ENCODE measurements at places on chromosomes 7 and 10.

DNA sequence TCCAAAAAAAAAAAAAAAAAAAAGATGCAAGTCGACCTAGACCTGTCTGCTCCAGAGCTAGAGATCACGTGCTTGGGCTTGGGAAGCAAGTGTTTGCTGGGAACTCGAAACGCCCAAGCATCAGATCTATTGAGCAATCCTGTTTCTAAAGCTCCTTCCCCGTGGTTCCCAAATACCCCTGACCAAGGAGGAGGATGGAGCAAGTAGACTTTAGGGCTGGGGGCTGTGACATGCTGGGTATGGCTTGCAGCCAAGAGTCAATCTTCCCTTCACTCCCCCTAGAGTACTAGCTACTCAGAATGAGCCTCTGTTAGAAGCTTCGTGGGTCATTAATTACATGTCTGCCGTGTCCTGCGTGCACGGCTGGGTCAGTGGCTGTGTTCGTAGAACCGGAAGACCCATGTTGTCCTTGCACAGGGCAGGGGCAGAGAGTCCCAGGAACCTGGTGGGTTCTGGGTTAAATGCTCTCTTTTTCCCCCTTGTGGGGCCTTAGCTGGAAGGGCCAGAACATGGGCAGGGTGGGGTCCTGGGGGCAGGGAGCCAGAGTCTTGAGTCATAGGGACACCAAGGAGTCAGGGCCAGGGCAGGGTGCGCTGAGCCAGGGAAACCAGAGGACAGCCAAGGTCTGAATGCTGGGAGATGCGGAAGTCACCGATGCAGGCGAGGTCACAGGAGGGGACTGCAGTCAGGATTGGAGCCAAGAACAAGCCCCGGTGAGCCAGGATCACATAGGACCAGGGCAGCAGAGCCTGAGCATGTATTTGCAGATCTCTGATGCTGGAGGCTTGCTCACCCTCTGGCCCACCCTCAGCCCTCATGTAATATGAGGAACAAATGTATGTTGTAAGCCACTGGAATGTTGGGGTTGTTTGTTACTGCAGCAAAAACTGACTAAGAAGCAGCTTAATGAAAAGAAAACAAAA lies 34.6 kb upstream of the TPST1 start:
- DNase-seq, result peak; percentile 38

DNA sequence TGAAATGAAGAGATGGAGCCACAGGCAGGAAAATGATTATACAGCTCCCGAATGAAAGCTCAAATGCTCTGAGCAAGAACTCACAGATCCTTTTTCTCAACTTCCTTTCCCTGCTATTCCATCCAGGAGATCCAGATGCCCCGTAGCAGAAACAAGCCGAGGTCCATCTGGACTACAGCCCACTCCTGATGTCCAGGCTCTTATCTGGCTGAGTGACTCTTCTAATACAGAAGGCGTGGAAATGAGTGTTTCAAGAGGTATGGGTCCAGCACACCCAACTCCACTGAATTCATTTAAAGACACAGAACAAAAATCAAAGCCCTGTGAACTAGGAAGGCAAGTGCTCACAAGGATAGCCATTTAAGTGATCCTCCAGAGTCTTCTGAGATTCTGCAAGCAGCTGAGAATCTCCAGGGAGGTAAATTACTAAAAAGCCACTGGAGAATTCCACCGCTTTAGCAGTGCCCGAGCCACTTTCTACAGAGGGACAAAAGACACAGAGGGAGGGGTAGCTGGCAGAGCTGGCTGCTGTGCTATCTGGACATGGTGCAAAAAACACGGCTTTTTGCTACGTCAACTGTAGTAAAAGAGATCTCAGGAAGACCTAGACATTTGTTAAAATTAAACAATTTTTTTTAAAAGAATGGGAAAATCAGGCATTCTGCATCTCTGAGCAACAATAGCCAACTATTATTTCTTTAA lies 24.5 kb downstream of the FAM171A1 start:
- no peak for DNase-seq

DNA sequence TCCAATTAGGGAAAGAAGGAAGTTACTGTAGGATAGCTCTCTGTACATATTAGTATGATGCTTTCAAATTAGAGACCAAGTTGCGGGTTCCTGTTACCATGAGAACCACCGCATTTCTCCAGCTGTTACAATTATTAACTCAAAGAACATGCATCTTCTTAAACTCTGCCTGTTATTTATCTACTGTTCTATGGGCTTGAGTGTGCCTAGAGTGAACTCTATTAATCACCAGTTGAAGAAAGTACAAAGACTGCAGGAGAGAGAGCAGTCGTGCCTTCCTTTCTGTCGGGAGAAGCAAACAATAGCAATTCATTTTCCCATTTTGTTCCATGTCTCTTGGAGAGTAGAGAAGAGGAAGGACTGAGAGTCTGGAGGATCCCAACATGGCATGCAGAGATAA lies 1071.2 kb downstream of the TYW1 start:
- no peak for DNase-seq

DNA sequence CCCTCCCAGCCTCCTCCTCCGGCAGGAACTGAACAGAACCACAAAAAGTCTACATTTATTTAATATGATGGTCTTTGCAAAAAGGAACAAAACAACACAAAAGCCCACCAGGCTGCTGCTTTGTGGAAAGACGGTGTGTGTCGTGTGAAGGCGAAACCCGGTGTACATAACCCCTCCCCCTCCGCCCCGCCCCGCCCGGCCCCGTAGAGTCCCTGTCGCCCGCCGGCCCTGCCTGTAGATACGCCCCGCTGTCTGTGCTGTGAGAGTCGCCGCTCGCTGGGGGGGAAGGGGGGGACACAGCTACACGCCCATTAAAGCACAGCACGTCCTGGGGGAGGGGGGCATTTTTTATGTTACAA lies 83.3 kb downstream of the PAX2 start:
- no peak for DNase-seq

GRCh38 chr10:3701491-3701890 lies 83.5 kb downstream of the KLF6 start:
- DNase-seq, result peak; percentile 41

DNA sequence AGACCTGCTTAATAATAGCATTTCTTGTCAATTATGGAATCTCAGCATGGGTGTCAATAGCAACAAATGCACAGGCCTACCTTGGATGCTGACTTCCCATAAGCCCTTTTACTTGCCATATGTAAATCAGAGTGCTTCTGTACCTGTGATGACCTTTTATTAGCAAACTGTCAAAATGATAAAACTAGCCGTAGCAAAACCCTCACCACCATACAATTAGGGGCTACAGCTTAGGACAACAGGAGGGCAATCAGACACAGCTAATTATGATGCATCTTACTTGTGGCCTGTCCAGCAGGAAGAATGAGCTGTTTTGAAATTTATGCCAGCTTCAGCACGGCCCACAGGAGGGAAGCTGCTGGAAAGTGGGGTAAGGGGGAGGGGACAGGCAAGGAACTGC lies 201.6 kb downstream of the TAX1BP1 start:
- DNase-seq, result no peak

- no peak for DNase-seq
Observed at GRCh38 chr7:83586281-83586680, 62.7 kb downstream of the SEMA3E start.

GRCh38 chr7:18177815-18178660 lies 150.4 kb upstream of the PRPS1L1 start:
- DNase-seq, result peak; percentile 71

DNA sequence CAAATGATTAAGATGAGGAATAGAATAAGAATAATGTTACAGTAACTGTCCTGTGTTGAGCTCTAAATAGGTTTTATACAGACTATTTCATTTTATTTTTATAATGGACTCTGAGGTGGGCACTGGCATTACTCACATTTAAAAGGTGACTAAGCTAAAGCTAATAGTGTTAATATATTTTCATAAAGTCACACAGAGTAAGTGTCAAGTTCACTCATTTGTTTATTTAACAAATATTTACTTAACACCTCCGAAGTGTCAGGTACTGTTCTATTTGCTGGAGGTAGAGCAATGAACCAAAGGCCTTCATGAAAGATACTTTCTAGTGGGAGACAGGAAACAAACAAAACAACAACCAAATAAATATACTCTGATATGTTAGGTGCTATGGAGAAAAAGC lies 44.0 kb downstream of the ASB4 start:
- no peak for DNase-seq

GRCh38 chr7:359226-359765 lies 69.3 kb downstream of the FOXL3 start:
- DNase-seq, result no peak

DNA sequence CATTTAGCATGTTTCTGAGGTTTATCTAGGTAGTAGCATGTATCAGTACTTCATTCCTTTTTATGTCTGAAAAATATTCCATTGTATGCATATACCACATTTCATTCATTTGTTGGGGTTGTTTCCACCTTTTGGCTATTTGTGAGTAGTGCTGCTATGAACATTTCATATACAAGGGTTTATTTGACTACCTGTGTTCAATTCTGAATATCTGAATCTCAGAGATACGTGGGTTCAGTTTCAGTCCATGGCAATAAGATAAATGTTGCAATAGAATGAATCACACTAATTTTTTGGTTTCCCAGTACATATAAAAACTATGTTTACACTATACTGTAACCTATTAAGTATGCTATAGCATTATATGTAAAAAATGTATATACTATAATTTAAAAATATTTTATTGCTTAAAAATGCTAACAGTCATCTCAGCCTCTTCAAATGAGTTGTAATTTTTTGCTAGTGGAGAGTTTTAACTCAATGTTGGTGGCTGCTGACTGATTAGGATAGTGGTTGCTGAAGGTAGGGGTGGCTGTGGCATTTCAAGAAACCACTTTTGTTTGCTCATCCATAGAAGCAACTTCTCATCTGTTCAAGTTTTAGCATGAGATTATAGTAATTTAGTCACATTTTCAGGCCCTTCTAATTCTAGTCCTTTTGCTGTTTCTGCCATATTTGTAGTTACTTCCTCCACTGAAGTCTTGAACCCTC lies 13.9 kb downstream of the PLEKHA1 start:
- no peak for DNase-seq

- peak; percentile 55 for DNase-seq
Observed at GRCh38 chr7:18320971-18321567, 174.5 kb upstream of the HDAC9 start.

DNA sequence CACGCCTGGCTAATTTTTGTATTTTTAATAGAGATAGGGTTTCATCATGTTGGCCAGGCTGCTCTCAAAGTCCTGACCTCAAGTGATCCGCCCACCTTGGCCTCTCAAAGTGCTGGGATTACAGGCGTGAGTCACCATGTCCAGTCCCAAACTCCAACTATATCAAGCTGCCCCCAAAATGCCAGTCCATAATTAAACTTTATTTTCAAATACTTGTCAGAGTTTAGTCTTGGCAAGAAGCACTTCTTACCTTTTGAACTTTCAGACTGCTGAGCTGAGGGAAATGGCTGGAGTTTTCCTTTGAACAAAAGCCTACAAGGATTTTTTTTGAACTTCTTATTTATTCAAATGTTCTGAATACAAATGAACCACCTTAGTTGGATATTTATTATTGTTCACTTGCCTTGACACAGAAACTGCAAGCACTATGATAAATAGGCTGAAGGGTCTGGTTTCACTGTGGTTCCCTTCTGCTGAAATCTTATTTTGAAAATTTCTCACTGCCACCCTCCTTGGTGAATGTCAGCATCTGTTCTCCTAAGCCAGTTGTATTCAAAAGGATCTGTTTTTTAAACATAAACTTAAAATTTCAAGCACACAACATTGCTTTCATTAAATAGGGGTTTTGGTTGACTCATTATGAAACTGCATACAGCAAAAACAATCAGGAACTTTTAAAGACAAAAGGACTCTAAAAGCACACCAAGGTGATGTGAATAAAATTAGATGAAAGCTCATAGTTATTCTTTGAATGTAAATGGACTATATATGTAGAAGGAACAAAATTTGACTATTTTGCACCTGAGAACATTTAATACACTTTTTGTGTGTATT lies 101.7 kb upstream of the SLC26A5 start:
- peak; percentile 41 for DNase-seq

DNA sequence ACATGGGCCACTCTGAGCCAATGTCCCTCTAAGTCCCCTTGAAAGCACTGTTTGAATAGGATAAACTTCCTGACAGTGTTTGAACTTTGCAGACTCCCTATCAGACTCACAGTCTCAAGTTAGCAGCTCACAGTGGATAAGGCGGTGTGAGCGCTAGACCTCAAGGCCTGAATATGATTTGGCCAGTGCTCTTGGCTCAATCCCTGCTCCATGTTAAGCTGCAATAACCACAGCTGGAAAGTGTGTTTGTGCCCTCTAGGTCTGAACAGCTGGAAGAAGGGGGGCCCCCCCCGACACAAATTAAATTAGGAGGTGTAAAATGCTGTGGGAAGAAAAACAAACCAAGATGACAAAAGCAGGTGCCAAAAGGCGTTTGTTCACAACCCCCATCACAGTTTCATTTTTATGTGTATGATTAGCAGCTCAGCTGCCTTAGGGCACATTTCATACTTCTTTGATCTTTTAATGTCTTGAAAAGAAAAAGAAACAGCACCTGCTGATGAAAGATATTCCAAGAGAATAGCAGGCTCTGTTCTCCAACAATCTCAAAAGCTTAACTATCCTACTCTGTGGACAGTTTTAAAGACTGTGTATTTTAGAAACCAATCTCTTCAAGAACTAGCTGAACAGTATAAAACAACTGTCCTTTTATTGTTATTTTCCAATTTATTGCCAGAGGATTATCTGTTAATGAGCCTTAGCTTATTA lies 167.6 kb downstream of the SNX13 start:
- DNase-seq, result peak; percentile 11

DNA sequence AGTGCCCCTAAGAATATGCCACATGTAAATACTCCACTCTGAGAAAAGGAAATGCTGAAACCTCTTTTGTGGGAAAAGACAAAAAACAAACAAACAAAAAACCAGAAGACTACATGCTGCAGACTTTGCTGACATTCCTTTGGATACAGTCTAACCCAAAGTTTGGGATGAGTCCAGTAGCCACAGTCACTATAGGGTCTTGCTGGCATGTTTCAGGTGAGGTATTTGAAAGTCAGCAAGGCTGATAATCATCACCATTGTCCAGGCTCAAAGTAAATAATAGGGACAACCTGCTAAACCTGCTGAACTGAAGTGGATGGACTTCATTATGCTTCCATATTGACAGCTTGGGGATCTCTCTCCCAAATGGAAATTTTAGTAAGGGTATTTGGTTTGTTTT lies 1087.0 kb upstream of the LRRTM3 start:
- peak; percentile 57 for DNase-seq

DNA sequence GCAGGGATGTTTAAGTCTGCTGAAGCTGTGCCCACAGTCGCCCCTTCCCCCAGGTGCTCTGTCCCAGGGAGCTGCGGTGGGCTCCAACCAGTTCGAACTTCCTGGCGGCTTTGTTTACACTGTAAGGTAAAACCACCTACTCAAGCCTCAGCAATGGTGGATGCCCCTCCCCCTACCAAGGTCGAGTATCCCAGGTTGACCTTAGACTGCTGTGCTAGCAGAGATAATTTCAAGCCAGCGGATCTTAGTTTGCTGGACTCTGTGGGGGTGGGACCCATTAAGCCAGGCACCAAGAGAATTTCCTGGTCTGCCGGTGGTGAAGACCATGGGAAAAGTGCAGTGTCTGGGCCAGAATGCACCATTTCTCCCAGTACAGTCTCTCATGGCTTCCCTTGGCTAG lies 56.0 kb downstream of the CCDC7 start:
- no peak for DNase-seq

Data from astrocyte of the hippocampus (primary cell).